ENCODE measurements at places on chromosomes 12 and 14.

DNA sequence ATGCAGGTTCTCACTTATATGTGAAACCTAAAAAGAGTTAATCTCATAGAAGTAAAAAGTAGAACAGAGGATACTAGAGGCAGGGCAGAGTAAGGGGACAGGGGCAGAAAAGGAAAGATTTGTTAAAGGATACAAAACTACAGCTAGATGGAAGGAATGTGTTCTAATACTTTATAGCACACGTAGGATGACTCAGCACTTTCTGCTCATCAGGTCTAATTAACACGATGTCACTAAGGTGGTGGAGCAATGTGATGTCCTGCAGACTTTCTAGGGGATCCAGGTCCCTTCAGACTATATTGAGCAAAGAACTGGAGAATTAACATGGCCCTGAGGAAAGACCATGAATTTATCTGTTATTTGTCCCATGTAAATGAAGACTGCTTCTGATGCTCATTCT lies 80.8 kb upstream of the CMKLR1 start:
- no peak for DNase-seq

DNA sequence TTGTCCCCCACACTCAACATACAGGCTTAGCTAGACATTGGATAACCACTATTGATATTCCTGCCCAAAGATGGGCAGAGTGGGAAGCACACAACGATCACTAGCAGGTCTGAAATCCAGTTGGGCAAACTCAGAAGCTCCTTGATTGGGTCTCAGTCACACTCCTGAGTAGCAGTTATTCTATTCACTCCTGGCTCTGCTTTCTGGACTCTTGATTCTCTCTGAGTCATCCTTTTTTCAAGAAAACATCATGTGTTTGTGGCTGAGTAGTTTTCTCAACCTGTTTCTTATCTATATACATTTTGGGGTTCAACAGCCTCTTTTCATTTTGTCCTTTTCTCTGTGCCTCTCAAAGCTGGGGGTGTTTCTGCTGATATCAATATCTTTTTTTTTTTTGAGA lies 46.0 kb upstream of the MANSC4 start:
- DNase-seq: no peak

DNA sequence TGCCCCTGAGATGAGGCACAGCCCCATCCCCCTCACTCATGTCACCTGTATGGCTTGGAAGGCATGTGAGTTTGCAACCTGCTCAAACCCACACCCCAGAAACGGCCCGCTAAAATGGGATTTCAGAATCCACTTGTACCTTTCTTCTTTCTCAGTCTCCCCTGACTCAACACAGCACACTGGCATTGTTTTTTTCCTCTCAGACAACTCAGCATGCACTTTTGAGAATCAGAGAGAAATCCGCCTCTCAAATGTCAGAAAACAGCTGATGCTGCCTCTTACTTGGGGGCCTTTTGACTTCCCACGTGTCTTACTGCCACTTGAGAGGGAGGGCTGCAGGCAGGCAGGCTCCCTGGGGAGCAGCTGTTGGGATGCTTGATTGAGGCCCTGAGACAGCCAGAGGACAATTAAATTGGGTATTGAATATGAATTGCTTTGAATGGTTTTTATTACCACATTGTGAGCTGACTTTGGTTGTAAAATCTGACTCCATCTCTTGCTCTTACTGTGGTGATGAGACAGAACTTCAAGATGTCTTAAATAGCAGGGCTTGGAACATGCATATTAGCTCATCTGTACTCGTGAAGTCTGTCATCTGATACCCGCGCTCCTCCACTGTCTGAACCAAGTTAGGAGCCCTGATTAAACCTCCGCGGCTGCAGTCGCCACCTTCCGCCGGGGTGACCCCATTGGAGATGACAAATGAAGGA lies 96.6 kb downstream of the APAF1 start:
- DNase-seq: no peak

DNA sequence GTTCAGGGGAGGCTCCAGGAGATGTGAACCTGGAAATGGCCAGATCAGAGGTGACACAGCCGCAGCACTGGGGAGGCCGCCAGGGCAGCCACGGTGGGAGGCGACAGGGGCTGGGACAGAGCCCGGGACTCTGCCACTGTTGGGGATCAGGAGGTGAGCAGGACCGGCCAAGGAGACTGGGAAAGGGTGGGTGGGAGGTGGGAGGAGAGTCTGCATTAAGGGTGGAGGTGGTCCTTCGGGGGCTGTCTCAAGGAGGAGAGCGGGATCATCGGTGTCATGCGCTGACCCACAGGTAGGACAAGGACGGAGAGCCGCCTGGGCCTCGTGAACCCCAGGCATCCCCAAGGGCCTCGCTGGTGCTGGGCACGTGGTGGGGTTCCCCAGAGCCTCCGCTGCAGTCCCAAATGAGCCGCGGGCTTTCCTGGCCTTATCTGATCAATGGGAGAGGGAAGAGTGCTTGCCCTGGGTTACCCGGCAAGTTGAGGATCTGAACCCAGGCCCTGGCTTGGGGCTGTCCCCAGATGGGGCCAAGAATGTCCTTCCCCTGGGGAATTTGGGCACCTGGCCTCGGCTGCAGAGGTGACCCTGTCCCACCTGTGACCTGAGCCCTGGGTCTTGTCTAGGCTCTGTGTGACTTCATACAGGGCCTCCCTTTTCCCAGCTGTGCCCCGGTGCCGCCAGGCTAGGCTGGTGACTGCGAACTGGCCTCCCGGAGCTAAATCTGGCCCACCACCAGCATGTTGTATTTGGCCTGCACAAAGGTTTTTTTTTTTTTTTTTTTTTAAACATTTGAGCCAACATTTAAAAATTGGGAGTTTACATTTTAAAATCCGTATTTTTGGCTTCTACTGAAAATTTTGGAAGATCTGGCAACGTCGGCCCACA lies 13.2 kb downstream of the BEGAIN start:
- DNase-seq: no peak

DNA sequence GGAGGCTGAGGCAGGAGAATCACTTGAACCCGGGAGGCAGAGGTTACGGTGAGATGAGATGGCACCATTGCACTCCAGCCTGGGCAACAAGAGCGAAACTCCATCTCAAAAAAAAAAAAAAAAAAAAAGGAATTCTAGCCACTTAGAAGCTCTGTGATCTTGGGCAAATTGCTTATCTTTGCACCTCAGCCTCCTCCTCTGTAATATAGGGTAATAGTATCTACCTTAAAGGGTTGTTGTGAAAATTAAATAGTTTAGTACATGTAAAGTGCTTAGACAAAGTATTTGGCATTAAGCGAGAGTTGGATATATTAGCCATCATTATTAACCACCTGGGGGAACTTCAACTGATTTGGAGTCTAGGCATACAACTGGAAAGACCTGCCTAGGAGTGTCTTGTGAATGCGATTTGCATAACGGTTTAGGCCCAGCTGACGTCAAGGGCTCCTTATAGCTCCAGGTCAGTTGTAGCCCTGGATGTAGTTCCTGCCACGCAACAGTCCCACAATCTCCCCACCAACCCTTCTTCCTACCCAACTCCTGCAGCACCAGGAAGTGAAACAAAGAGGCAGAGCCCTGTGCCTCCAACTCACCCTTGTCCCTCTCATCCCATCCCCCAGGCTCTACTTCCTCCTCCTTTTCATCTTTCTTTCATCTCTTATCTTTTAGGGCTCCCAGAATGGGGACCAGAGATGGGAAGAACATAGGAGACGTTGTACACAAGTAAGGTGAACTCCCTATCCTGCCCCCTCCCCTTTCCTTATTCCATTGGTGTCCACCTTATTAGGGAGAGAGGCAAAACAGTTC lies 2.1 kb upstream of the IL23A start:
- no peak for DNase-seq

DNA sequence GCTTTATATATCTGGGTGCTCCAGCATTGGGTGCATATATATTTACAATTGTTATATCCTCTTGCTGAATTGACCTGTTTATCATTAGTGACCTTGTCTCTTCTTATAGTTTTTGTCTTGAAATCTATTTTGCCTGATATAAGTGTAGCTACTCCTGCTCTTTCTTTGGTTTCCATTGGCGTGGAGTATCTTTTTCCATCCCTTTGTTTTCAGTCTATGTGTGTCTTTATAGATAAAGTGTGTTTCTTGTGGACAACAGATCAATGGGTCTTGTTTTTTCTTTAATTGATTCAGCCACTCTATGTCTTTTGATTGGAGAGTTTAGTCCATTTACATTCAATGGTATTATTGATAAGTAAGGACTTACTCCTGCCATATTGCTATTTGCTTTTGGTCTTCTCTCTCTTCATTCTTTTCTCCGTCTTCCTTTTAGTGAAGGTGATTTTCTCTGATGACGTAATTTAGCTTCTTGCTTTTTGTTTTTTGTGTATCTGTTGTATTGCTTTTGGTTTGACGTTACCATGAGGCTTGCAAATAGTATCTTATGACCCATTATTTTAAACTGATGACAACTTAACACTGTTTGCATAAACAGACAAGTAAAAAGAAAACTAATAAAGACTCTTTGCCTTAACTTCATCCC lies 347.6 kb downstream of the TMEM121 start:
- DNase-seq: no peak

GRCh38 chr14:77066578-77067172 lies 31.4 kb upstream of the CIPC start:
- DNase-seq: no peak

- no peak for DNase-seq
These were observed 918.0 kb downstream of the AACS start for GRCh38 chr12:125983094-125983783.

DNA sequence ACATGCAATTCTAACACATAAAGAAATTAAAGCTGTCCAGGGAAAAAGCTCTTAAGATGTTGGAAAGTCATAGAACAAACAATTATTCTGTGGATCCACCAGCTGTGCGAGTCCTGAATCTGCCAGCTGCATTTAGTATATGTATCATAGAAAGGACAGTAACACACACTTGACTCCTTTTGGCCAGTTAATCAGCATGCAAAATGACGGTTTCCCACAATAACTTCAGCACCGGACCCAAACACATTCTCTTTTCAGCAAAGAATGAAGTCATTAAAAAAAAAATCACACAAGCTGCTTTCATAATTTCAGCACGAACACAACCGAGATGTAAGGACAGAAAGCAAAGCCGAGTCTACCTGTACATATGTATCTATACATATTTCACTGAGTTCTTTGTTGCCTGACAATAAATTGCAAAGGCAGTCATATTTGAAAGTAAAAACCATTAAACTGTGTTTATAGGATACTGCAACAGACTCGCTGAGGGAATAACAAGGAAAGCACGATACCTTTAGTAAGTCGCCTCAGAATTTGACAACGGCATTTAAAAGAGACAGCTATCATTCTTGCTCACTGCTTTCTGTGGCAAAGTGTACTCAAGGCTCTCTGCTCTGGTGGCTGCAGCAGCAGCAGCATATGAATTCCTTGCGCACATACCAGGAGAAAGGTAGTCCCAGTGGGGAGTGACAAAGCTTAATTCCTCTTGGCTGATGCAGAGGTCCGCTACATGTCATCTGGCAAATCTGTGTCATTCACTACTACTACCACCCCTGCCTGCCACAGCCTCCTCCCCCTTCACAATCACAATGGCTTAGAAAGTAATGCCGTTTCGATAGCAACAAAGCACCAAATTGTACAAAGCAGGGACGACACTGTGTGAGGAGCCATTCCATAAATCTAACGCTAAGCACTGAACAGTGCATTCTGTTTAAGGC lies at the start of gene GRIP1:
GRIP1 (minus strand) TSS at position 739 of the 938 bp plus-strand sequence; CDS start at position 567, 172 bp downstream.
- no peak for DNase-seq

GRCh38 chr14:58765418-58765831 lies 127.7 kb downstream of the DACT1 start:
- no peak for DNase-seq

DNA sequence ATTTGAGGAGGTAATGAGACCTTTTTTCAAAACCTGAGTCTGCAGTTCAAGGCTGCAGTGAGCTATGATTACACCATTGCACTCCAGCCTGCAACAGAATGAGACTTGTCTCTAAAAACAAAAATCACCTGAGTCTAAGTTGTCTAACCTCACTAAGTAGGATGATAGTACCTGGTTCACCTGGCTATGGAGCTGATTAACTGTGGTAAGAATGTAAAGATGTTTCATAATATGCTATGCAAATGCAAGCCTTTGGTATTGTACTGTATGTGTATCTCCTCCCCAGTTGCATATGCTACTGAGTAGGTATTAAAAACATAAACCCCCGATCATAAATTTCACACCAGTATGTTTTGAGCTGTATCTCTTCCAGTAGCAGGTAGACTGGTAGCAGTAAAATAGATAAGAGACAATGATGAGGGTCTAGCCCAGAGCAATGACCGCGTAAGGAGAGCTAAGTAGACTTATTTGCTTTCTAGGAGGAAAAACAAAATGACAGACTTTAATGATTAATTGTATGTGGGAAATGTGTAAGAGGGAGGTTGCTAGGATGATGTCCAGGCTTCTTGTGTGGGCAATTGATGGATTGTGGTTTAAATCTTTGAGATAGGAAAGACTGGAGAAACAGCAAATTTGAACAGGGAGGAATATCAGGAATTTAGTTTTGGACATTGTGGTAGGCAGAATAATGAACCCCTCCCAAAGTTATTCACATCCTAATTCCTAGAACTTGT lies 41.6 kb upstream of the EGLN3 start:
- DNase-seq: no peak

DNA sequence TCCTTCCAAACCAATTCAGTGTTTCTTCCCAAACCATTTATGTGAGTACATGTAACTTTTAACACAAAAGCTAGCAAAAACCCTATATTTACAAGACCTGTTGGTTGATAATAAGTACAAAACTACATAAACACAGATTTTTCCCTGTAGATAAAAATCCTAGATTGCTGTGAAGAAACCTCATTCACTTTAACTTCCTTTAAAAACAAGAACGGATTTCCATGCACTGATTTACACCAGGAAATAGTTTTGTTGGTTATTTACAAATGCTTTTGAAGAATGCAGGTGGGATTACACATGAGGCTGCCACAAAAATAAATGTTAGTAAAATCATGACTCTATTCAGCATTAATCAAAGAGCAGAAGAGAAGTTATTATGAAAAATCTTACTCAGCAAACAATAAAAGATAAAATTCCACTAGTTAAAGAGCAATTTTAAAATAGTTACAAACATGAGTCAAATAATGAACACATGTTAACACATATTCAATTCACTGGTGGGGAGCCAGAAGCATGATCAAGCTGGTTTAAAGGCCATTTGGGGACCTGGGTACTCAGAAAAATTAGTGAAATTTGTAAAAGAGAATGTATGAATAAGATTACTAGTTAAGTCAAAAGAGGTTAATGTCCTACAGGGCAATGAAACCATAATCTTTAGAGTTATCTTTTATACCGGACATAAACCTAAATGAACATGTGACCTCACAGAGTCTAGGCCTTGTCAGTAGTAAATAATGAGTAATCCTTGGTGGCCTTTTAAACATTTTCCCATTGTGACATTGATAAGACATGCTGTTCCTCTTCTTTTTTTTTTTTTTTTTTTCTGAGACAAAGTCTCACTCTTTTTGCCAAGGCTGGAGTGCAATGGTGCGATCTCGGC lies 79.9 kb downstream of the PHLDA1 start:
- no peak for DNase-seq

DNA sequence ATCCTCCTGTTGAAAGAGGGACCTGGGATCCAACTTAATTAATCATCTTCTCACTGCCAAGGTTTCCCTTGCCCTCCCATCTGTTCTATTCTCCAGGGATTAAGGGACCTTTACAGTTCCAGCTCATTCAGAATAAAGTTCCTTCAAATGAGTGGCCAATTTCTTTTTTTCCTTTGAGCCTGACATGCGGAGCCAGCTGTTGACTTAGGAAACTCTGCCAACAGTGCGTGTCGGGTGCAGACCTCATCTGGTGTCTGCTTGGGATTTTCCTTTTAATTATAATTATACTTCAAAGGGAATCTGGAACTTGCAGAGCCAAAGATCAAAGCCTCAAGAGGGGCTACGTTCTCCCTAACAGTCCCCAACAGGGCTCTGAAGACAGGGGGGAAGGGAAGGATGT lies 64.8 kb downstream of the CCDC60 start:
- no peak for DNase-seq
